ENCODE measurements at places on chromosomes 6 and 20.
A peak's percentile ranks its signal among the peaks of the same experiment; 100 is the strongest.

GRCh38 chr20:12875510-12875909 is 133.3 kb upstream of the SPTLC3 start:
- no peak for DNase-seq

- DNase-seq = no peak
Measured at GRCh38 chr20:60170116-60170515, 211.9 kb downstream of the CDH26 start.

DNA sequence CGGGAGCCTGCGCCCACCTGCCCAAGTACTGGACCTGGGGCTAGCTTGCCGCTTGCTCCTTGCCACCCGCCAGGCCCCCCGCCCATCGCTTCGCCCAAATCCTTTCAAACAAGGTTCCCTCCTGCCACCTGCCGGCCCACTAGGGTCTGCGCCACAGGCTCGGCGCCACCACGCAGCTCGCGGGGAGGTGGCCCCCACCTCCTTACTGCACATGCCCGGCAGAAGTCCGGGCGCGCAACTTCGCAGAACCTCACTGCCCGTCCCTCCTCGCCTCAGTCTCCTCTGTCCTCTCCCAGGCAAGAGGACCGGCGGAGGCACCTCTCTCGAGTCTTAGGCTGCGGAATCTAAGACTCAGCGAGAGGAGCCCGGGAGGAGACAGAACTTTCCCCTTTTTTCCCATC is 11.2 kb downstream of the GNAS-AS1 start:
- DNase-seq = peak; percentile 29

DNA sequence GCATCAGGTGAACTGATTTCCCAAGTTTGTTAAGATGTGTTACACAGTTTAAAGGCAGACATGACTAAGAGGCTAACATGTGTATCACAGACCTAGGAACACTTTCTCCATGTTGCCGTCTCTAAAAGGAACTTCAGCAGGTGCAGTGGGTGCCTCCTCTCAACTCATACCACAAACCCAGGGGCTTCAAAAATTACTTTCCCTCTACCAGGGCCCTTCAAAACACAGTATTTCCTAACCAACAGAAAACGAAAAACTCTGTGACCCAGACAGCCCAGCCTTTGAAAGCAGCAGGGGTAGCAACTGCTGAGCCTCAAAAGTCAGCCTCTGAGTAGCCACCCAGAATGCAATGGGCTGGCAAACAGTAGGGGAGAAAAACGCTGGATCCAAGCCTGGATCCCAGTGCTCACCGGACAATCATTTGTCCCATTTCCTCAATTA is 28.5 kb downstream of the B4GALT5 start:
- DNase-seq = no peak

- DNase-seq = no peak
Measured at GRCh38 chr6:168093071-168093505, 14.1 kb upstream of the FRMD1 start.

DNA sequence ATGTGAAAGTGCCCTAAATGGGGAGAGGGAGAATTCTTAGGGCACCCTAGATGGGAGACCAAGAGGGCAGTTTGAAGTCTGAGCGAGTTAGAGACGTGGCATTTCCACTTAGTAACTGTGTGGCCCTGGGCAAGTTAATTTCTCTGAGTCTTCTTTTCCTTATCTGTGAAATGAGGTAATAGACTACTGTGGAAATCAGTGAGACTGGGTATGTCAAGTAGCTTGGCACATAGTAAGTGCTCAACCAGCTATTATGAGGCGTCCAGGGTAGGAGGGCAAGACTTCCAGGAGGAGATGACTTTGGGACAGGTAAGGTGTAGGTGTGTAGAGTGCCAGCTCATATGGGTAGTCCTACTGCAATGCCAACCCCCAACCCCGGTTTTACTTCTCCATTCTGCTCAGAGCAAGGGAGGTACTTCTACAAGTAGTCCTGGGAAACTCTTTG is 770 bp downstream of the KIF3B start:
- DNase-seq = no peak

DNA sequence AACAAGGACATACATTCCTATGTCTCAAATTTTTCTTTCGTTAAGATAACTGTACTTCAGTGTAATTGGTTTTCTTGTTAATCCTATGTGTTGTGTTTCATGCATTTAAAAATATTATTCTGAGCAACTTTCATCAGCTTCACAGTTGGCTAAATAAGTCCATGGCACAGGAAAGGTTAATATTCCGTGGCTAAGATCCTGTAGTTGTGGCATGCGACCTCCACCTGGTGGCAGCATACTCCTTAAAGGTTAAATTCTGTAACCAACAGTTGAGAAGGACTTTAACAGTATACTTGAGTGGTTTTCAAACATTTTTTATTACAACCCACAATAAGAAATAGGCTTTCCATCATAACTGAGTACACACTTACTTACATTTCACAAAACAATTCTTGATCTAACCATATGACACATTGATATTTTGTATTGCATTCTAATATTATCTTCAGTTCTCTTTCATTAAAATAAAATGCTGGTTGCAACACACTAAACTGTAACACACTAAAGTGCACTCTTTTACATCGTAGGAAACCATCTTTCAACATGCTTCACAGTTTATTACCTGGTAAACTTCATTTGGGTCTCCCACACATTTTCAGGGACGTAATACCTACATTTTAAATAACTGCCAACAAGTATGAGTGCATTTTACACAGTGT is 118.3 kb downstream of the SLX4IP start:
- peak; percentile 27 for DNase-seq

DNA sequence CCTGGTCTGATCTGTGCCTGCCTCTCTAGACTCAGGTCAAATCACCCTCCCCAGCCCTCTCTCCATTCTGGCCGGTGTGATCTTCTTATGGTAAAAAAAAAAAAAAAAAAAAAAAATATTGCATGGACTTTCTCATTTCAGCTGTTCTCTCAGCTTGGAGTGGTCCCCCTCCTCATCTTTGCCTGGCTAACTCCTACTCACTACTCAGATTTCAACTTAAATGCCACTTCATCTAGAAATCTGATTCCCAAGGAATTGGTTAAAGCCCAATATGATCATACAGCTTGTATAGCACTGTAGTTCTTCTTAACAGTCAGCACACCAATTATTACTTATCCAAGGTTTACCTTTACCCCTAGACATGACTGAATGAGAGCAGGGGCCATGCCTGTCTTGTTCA is 105.9 kb upstream of the CARMIL1 start:
- DNase-seq = no peak

DNA sequence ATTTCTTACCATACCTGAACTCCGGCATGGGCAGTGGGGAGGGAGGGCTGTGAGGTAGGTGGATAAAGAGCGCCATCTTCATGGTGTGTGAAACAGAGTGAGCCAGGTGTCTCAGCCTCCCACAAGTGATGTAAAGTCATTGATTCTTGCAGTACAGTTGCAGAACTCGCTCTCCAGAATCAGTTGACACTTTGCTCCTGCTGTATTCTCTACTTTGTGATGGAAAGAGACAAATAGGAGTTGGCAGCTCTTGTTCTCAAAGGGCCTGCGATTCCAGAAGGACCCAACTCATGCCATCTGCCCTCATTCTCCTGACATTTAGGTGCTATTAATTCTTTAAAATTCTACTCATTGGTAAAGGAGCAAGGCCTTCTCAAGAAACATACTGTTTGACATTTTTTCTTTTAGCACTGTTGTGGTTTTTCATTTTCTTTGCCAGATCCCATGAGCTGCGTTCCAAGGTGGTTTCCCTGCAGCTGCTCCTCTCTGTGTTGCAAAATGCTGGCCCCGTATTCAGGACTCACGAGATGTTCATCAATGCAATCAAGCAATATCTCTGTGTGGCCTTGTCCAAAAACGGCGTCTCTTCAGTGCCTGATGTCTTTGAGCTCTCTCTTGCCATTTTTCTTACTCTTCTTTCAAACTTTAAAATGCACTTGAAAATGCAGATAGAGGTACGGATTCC is 49.3 kb downstream of the ARFGEF2 start:
- no peak for DNase-seq

DNA sequence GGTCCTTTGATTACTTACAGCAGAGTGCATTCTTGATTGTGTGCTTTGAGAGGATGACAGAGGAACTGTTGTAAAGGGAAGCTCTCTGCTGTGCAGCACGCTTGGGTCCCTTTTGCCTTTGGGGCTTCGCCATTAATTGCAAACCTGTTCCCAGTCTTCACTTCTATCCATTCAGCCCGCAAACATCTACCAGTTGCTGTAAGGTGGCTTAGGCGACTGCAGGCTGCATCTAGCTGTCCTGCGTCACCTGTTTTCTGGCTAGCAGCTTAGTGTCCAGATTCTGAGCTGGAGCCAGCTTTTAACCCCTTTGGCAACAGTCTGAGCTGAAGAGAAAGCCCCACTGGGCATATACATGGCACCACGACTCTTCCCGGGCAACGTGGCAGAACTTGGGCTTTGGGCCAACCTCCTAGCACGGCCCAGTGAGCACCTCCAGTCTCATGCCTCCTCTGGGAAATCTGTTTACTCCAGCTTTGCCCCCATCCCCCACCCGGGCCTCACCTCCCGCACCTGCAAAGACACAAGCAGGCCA is 2.5 kb upstream of the FASTKD5 start:
- DNase-seq = no peak

GRCh38 chr20:60748086-60748485 is 504.0 kb upstream of the CDH4 start:
- DNase-seq = no peak

DNA sequence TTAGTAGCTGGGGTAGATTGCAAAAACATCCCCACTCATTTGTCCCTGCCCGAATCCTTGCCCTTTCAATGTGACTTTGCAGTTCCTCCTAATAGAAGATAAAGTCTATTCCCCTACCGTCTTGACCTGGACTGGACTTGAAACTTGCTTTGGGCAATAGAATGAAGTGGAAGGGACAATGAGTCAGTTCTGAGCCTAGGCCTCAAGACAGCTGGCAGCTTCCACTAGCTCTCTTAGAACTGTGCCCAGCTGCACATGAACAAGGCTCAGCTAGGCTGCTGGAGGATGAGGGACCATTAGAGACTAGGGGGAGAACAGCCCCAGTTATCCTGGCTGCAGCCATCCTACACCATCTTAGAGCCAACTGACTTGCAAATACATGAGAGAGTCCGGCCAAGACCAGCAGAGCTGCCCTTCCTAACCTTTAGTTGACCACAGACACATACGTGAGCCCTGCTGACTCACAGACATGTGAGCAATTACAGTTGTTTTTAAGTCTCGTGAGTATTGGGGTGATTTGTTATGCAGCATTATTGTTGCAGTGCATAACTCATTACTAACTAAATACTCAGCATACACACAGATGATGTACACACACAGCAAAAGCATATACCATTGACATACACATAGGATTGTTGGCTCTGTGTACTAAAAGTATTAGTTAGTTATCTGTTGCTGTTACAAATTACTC is 105.5 kb downstream of the DHX35 start:
- DNase-seq = no peak

DNA sequence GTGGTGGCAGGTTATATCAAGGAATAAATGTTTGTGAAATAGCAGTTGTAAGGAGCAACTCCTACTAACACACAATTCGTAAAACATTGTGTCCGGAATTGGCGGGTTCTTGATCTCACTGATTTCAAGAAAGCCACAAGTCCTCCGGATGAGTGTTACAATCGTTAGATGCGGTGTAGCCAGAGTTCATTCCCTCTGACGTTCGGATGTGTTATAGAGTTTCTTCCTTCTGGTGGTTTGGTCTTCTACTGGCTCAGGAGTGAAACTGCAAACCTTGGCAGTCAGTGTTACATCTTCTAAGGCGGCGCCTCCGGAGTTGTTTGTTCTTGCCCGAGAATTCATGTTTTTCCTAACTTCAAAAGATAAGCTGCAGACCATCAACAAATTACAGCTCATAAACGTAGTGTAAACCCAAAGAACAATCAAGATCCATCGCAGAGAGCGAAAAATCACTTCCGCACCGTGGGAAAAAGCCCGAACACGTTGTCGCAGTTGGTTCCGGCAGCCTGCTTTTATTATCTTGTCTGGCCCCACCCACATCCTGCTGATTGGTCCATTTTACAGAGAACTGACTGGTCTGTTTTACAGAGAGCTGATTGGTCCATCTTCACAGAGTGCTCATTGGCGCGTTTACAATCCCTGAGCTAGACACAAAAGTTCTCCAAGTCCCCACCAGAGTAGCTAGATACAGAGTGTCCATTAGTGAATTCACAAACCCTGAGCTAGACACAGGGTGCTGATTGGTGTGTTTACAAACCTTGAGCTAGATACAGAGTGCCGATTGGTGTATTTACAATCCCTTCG is 58.2 kb downstream of the TRIM27 start:
- no peak for DNase-seq

GRCh38 chr6:37988696-37989095 is 169.2 kb downstream of the ZFAND3 start:
- DNase-seq = no peak

DNA sequence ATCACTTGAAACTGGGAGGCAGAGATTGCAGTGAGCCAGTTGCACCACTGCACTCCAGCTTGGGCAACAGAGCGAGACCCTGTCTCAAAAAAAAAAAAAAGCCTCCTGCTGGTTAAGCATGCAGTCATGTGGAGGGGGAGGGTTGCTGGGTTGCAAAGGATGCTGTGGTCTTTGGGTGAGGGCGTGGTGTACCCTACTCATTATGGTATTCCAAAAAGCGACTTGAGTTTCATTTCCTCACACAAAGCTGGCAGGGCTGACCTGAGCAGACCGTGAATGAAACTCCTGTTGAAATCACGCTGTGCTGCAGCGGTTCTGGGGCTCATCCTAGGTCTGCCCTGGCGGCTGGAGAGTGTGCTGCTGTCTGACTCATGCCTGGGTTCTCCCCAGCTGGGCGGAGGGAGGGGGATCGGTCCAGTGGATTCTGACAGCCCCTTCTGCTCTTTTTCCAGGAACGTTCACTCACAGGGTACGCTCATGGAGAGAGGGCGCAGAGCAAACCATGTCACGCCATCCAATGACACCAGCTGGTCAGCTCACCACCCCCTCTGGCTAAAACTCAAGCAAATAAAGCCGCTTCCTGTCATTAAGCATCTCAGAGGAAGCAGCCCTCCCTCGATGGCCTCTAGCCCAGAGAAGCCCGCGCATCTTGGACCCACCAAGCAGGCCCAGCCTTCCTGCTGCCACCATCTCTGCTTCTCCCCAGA is 166.2 kb downstream of the SCML4 start:
- DNase-seq = peak; percentile 60

Measured in stimulated activated CD8-positive, alpha-beta memory T cell treated with anti-CD3 and anti-CD28 coated beads, Interleukin-15, amount 100 ng/mL, for 48 hours (primary cell).